Central memory CD8-positive, alpha-beta T cell (primary cell): ENCODE measurements at places on chromosomes 13 and 19.
A peak's percentile ranks its signal among the peaks of the same experiment; 100 is the strongest.

- H3K4me3 ChIP-seq: no peak overlapping the region
- H3K36me3 ChIP-seq: no peaks in the 10 kb centered on the region
- H3K4me1 ChIP-seq: no peaks in the 10 kb centered on the region
- H3K27me3 ChIP-seq: peaks cover 19% of the 10 kb centered on the region
- no peak for DNase-seq
Observed at GRCh38 chr13:25529425-25529824, 157.7 kb downstream of the ATP8A2 start.

- peaks cover 88% of the 10 kb centered on the region for H3K27me3 ChIP-seq
- H3K4me1 ChIP-seq: peaks cover 1% of the 10 kb centered on the region
- peaks cover 2% of the 10 kb centered on the region for H3K36me3 ChIP-seq
- no peak for DNase-seq
- no peak overlapping the region for H3K4me3 ChIP-seq
Observed at GRCh38 chr13:76892488-76892887, 6.3 kb upstream of the KCTD12 start.

DNA sequence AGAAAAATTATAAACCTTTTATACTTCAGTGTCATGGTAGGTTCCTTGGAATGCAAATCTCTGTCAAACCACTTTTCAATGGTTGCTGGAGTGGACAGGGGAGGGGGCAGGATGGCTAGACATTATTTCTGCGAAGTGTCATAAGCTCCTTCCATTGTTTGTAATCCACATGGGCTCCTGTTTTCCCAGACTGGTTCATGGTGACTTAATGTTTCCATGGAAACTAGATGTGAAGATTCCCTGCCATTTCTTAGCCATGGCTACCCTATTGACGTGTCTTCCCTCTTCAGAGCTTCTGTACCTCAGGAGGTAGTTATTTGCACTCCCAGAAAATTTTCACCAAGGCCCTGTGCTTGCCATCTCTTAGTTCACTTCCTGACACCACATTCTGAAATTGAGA lies 95.3 kb downstream of the UFM1 start:
- H3K36me3 ChIP-seq: peaks cover 2% of the 10 kb centered on the region
- no peaks in the 10 kb centered on the region for H3K4me1 ChIP-seq
- DNase-seq: no peak
- no peaks in the 10 kb centered on the region for H3K27me3 ChIP-seq
- no peak overlapping the region for H3K4me3 ChIP-seq

DNA sequence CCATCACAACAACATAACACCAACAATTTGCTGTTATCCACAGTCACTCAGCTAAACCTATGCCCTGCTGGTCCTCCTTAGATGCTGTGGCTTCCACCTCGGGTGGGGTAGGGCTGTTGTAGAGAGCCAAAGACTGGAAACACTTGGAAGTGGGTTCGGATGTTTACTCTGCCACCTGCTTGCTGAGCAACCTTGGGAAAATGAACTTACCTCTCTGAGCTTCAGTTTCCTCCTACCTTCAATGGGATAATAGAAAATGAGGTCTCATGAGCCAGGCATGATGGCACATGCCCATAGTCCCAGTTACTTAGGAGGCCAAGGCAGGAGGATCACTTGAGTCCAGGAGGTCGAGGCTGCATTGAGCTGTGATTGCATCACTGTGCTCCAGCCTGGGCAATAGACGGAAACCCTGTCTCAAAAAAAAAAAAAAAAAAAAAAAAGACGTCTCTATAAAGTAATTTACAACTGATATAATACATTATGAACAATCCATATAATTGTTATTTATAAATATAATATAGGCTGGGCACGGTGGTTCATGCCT lies 3.3 kb upstream of the SYCN start:
- no peak overlapping the region for H3K4me3 ChIP-seq
- H3K36me3 ChIP-seq: no peaks in the 10 kb centered on the region
- no peaks in the 10 kb centered on the region for H3K4me1 ChIP-seq
- peaks cover 27% of the 10 kb centered on the region for H3K27me3 ChIP-seq
- no peak for DNase-seq
- H3K27ac ChIP-seq: no peak overlapping the region

DNA sequence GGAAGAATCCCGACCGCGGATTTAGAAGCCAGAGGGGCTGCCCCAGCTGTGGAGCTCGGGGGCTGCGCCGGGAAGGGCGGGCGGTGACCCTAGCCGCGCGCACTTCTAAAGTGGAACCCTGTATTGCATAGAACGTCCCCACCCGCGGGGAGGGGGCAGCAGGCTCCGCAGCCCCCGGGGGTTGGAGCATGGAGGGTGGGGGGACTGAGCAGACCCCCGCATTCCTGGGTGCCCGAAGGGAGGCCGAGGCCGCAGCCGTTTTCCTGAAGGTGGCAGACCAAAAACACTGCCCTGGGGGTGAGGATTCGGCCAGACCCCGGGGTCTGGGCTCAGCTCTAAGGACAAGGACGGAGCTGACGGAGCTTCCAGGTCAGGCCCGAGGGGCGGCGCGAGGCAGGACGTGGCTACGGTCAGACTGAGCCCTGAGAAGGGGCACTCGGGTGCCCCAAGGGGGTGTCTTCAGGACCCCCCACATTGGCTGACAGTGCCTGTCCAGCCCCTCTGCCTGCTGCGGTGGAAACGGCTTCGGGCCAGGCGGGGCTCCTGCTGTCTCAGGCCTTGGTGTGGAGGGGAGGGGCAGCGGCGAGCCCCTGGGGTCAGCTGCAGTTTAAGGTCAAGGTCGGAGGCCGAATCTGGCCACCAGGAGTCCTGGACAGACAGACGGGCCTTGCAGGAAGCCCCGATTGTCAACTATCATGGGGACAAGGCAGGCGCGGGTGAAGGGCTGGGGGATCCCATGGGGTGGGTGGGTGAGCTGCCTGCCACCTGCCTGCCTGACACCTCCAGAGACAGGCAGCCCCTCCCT lies 12.6 kb downstream of the MKNK2 start:
- no peak for DNase-seq
- peak overlapping the region; percentile 90 for H3K27ac ChIP-seq
- peak overlapping the region; percentile 32 for H3K4me3 ChIP-seq
- no peaks in the 10 kb centered on the region for H3K27me3 ChIP-seq

DNA sequence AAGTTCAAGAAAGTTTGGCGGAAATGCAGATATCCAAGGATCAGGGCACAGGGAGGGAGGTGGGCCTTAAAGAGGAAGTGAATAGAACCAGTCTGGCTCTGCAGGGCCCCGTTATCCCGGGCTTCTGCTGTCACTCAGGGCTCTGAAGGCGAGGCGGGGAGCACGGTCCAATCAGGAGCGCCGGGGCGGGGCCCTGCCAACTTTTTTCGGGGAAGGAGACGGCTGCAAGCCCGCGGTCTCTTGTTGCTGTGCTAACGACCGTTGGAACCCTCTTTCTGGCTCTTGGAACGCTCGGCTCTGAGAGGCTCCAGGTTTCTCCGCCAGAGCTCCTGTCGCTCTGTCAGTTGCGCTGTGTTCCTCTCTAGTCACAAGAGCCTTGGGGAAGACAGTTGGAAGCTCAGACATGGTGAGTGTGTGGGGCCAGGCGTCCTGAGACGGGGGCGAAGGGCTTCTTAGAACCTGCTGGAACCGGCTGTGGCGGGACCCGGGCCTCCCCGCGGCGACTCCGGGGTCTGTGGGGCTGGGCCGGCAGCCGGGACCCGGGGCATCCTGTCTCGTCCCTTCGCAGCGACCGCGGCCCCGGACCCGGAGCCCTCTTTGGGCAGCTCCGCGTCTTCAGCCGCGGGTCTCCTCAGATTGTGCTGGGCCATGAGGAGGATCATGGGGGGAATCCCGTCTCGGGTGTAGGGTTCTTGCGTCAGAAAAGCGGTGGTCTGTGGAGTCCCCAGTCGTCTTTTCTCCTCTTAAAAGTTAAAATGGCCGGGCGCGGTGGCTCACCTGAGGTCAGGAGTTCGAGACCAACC lies 27.7 kb downstream of the ZNF844 start:
- no peak for DNase-seq
- no peaks in the 10 kb centered on the region for H3K36me3 ChIP-seq

- H3K4me1 ChIP-seq: no peaks in the 10 kb centered on the region
- H3K36me3 ChIP-seq: peaks cover 2% of the 10 kb centered on the region
- H3K27ac ChIP-seq: no peak overlapping the region
- H3K27me3 ChIP-seq: no peaks in the 10 kb centered on the region
- no peak overlapping the region for H3K4me3 ChIP-seq
Observed at GRCh38 chr19:7720351-7720750, 11.6 kb downstream of the CLEC4G start.

DNA sequence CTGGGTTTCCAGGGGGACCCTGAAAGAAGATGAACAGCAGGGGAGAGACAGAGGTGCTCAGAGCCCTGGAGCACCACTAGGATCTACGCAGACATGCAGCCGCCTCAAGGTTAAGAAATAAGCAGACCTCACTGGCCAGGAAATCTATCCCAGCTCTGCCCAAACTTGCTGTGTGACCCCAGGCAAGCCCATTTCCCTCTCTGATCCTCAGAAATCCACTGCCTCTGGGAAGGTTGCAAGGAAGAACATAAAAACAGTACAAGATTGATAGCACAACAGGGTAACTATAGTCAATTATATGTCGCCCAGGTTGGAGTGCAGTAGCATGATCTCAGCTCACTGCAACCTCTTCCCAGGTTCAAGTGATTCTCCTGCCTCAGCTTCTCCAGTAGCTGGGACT lies 20.8 kb downstream of the COL5A3 start:
- no peak overlapping the region for H3K27ac ChIP-seq
- peaks cover 2% of the 10 kb centered on the region for H3K36me3 ChIP-seq
- no peaks in the 10 kb centered on the region for H3K4me1 ChIP-seq
- DNase-seq: no peak
